ENCODE measurements at places on chromosomes 7 and 10.

- DNase-seq = no peak
Observed at GRCh38 chr10:7296076-7296475, 114.8 kb downstream of the SFMBT2 start.

DNA sequence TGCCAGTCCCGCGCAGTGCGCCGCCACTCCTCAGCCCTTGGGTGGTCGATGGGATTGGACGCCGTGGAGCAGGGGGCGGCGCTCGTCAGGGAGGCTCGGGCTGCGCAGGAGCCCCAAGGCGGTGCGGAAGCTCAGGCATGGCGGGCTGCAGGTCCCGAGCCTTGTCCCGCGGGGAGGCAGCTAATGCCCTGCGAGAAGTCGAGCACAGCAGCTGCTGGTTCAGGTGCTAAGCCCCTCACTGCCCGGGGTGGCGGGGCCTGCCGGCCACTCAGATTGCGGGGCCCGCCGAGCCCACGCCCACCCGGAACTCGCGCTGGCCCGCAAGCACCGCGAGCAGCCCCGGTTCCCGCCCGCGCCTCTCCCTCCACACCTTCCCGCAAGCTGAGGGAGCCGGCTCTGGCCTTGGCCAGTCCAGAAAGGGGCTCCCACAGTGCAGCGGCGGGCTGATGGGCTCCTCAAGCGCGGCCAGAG lies 14.4 kb upstream of the WASL start:
- no peak for DNase-seq

GRCh38 chr10:35739998-35740397 lies 97.9 kb upstream of the FZD8 start:
- no peak for DNase-seq

DNA sequence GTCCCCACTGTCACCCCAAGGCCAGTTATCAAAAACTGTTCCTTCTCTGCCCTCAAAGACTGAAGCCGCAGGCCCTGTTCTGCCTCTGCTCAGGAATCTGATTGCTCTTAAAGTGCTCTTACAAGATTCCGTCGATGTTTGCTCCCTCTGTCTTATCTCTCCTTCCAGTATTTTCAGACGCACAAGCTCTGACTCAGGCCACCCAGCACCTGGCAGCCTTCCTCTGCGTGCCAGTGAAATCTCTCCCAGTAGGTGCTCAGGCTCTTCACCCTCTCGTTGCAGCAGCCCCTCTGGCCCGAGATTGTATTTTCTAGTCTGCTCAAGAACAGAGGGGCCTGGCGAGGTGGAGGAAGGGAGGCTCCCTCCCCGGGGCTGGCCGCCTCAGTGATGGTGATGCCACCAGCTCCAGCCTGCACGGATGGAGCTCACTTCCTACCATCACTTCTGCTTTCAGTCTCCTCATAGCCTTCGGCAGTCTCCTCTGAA lies 276.2 kb downstream of the USP6NL start:
- DNase-seq = peak; percentile 29

DNA sequence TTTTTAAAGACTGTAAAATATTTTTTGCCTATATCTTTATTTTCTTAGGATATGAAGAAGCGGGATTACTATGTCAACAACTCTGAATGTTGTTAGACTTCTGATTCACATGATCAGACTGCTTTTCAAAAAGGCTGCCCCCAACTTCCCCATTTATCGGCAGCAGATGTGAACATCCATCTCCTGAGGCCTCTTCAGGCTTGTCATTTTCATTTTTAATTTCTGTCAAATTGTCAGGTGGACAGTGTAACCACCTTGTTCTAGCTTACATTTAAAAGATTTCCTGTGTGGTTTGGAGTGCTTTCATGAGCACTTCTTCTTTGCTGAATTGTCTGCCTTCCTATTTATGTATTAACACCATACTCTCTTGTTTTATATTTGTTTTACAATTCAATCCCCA lies 78.8 kb upstream of the GSDME start:
- DNase-seq = peak; percentile 41

GRCh38 chr10:131875501-131875900 lies 25.3 kb upstream of the PPP2R2D start:
- no peak for DNase-seq

- no peak for DNase-seq
Observed at GRCh38 chr7:157682064-157682945, 345.5 kb downstream of the DNAJB6 start.

GRCh38 chr7:8724080-8724718 lies 290.8 kb downstream of the NXPH1 start:
- DNase-seq = no peak

DNA sequence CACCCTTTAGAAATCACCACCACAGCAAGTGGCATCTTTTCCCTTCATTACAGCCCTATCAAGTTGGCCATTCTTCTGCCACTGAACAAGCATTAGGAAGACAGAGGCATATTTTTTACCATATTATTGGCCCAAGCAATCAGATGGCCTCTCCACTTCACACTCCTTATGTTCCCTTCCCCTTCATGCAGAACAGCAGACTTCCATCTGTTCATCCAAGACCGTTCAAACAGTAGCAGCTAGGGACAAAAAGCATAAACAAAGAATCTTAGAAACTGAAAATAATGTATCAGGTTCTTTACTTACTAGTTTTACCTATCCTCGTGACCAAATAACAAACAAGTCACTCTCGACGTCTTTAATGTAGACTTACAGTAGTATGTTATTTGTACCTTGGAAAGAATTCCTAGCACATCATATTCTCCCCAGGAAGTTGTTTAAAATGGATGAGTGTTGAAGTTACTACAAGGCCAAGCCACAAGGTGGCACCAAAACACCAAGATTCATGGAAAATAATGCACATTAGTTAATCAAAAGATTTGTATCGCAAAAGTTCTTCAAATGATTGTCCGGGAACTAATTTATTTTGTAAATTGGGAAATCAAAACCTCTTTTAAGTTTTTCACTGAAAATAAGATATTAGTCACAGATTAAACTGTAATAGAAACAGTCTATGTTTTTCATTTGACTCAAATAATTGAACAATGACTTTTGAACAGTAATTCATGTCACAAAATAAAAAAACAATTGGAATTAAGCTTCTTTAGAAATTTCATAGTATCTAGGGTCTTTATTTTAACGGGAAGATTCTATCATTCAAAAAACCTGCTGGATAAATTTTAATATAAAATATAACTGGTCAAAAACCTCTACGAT lies 112.1 kb downstream of the VPS41 start:
- peak; percentile 13 for DNase-seq

GRCh38 chr10:122490268-122490667 lies 28.9 kb downstream of the HTRA1 start:
- DNase-seq = no peak

GRCh38 chr10:30877111-30877510 lies 154.6 kb downstream of the ZNF438 start:
- no peak for DNase-seq

DNA sequence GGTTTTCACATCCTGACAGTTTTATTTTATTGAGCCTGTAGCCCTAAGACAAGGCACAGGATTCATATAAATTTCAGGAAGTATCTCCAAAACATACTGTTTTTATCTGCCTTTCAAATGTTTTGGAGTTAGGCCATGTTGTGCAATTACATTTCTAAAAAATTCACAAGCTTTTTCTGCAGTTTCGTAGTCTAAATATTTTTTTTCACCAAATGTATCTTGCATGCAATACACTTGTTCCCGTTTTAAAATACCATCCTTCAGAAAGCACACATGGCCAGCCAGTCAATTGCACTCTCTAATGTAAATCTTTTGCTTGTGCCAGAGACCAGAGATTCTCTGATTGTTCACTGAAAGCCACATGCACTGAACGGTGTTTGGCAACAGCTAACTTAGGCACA lies 161.5 kb upstream of the PRKCQ start:
- no peak for DNase-seq

DNA sequence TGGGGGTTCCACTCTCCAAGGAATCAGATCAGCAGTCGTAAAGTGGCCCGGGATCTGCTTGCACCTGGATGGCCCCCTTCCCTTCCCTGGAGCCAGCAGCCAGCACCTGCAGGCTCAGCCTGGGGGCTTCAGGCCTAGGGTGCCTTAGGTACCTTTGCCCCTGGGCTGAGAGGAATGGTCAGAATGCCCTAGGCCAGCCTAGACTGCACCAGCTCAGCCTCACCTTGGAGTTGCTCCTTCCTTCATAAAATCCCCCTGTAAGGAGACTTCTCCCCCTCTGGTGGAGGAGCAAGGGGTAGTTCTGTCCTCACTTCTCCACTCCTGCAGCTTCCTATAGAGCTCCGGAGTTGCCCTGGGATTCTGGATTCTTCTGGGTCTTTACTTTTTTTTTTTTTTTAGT lies 32.4 kb upstream of the LBX1 start:
- DNase-seq = no peak

DNA sequence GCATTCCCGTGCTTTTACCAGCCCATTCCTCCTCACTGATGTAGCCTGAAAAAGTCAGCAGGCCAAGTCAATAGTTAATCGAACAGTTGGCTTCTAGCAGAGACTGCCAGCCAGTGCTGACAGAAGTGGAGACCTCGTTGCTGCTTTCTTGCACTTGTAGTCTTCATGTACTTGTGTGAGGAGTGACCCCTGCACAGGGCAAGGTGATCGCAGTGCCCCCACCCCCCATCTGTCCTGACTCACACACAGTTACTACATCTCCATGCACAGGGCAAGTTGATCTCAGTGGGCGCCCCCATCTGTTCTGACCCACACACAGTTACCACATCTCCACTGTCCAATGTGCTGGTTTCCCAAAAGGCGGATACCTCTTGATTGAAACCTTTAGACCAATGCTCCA lies 34.2 kb downstream of the C10orf71 start:
- no peak for DNase-seq

DNA sequence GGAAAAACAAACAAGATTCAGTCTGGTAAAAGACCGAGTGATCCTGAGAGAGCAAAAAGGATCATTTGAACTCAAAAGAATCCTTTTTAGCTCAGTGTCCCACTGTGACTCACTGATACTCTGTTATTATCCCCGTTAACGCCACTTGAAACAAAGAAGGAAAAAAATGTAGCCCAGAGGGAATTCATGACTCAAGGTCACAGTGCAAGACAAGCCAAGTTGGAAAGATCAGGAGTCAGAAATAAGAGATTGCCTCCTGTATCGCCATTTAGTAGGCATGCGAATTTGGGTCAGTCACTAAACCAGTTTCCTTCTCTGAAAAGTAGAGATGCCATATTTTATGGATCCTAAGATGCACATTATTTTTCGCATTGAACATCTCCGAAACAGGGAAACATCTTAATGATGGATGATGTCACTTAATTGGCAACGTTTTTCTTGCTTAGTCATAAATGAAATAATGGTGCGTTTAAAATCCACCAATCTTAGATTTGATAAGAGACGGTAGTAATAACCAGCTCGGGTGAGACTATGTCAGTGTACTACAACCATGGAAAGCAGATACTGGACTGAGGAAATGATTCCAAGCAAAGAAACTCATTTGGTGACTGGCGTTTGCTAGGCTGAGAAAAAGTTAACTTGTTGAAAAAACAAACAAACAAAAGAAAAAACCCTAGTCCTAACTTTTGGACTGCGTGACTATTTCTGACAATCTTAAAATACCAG lies 502.0 kb upstream of the CELF2 start:
- DNase-seq = no peak

DNA sequence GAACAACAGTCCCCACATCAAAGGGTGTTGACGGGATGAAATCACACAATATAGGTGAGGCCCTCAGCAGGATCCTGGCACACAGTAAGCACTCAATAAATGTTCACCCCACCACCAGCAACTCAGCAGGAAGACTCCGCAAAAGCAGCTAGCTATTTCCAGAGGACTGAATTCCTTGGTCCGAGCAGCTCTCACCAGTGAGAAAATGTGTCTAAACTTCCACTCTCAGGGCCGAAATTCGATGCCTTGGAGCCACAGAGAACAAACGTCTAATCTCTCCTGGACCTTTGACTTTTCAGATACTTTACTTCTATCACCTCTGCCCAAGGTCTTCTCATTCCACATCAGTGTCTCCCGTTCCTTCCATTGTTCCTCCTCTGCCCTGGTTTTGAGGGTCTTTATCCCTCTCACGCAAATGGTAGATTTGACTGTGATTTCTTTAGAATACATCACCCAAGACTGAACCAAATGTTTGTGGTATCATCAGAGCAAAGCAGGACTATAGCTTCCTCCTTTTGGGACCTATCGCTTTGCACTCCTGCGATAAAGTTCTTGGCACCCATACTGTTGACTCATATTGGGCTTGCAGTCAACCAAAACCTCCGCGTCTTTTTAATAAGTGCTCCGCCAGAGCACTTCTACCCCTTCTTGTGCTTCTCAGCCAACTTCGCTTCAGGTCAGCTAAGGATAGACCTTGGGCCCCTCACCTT lies 903 bp upstream of the NT5C2 start:
- DNase-seq = no peak

DNA sequence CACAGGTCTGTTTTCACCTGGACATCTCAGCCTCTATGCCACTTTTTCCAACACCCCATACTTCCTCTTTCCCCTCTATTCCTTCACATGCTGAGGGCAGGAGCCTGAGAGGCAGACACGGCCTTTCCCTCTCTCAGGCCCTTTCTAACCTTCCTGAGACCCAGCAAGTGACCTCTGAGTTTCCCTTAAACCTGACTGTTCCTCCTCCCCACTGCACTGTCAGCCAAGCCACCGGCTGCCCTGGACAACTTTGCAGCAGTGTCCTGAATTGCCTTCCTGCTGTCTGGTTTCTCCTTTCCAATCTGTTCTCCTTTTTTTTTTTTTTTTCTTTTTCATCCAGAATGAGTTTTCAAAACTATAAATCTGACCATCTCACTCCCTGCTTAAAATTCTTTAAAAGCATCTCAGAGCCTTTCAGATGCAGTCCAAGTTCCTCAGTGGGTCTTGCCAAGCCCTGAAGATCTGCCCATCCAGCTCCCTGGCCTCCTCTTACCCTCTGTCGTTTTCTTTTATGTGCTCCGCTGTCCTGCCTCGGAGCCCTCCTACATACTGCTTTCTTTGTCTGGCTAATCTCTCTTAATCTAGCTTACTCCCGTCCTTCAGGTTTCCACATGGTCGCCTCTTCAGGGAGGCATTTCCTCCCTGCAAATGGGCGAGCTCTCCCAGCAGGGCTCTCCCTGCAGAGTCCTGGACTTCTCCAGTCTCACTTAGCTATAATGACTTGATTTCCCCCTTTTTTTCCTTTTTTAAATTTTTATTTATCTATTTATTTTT lies 30.5 kb downstream of the SLC13A4 start:
- no peak for DNase-seq

DNA sequence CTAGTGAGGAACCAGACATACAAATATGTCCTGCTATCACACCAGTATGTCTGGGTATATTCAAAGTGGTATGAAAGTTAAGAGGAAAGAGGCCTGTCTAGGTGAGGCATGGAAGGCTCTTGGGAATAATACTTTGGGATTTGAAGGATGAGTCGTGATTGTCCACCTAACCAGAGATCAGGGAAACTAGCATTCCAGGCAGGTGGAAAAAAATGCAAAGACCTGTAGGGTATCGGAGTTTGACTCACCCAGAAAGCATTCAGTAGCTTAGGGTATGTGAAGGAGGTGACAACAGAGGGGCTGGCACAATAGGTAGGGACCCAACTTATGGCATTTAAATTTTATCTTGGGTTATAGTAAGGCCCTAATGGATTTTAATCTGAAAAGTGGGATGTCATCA lies 950 bp upstream of the GCC1 start:
- no peak for DNase-seq

DNA sequence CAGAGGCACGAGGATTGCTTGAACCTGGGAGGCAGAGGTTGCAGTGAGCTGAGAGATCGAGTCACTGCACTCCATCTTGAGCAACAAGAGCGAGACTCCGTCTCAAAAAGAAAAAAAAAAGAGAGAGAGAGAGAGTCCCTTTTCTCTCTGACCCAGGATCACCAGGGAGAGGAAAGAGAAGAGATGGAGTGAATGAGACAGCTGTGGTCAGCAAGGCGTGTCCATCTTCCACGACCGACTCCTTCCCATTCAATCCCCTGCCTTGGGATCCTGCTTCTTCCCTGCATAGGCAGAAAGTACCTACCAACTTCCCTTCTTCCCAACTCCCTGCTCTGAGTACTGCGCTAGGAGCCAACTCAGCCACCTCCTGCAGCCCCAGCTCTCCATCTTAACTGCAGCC lies 5.2 kb upstream of the ZAN start:
- no peak for DNase-seq
